ENCODE measurements at places on chromosomes 6 and 20.
A peak's percentile ranks its signal among the peaks of the same experiment; 100 is the strongest.

DNA sequence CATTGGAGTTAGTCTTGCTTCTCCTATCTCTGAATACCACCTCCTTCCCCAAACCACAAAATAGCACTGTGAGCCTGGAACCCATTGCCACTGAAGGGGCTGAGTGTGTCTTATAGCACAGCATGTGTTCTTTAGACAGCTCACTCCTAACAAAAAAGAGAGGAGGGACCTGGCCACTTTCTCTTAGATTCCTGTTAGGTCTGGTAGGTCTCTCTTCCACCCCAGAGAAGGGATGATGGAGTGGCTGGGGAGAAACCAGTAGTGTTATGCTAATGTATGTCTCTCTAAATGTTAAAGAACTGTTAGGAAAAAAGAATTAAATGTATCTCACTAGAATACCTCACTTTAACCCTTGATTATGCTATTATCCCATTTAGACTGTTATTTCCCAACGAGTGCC, 340.3 kb downstream of the EPHA7 start:
- no peak for DNase-seq

GRCh38 chr6:513058-513457, 121.5 kb downstream of the IRF4 start:
- DNase-seq, result no peak

DNA sequence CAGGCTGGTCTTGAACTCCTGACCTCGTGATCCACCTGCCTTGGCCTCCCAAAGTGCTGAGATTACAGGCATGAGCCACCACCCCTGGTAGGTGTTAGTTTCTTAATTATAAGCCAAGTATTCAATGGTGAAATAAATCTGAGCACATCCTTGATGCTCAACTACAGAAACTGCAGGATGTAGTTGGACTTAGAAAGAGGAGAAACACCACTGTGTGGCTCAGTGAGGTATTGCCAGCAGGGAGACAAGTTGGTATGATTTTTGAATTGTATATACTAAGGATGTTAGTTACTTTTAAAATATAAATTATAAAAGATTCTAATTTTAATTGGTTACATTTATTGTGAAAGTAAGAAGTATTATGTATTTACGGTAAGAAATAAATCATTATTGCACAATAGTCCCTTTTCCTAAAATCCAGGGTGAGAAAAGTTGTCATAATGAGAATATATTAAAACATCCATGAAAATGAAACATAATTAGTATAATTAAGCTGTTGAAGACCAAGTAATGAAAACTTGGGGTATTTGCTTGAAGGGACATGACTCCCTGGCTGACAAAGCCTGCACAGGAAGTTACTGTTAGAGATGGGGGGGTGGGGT, 17.6 kb downstream of the SLC18B1 start:
- DNase-seq, result no peak

DNA sequence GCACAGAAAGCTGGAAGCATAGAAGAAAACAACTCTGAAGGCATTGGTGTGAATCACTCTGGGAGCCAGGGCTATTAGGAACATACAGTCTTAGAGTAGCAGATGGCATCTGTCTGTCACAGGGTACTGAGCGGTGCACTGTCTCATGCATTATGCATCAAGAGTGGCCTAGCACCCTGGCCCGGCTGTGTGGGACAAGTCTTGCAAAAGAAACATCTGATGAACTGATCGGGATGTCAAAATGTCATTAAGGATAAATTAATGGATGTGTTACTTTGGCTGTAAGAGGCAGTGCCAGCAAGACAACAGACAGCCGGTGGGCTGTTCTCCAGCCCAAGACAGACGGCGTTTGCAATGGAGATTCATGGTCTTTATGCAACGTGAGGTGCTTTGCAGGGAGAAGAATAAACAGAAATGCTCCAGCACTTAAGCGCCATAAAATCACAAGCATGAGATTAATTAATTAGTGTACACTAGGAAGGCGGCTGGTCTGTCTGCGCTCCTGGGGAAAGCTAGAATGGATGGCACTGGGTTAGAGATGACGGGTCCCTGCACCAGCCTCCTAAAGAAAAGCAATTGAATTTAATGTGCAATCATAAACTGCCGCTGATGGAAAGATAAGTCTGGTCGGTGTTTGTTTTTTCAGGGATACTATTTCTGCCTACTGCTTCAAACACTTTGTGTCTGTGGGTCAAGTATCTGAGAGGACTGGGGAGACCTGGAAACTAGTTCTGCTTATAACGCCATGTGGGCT, 600.6 kb upstream of the CHD6 start:
- peak; percentile 83 for DNase-seq

All from NCI-H526 treated with DMSO at 0.1 percent for 48 hours (cell line).